Glutamatergic neuron (in vitro differentiated cells): ENCODE measurements at places on chromosomes 3 and 15. TPM values are rescaled to one million over a fixed set of nuclear protein-coding genes. Genes with fewer than 3 reads are reported as not detected.

Gene RIOX2
- total RNA-seq: 12.3 TPM

Gene GOLGA8G
- total RNA-seq: not detected

Gene NPAP1
- total RNA-seq: 0.07 TPM

GRCh38 chr3:50251220-50251619 lies 15.2 kb downstream of the GNAI2 start:
- DNase-seq: no peak
- H3K4me1 ChIP-seq: peaks cover 21% of the 10 kb centered on the region
- H3K36me3 ChIP-seq: no peaks in the 10 kb centered on the region
- H3K27me3 ChIP-seq: peaks cover 6% of the 10 kb centered on the region
- no peak overlapping the region for H3K27ac ChIP-seq

DNA sequence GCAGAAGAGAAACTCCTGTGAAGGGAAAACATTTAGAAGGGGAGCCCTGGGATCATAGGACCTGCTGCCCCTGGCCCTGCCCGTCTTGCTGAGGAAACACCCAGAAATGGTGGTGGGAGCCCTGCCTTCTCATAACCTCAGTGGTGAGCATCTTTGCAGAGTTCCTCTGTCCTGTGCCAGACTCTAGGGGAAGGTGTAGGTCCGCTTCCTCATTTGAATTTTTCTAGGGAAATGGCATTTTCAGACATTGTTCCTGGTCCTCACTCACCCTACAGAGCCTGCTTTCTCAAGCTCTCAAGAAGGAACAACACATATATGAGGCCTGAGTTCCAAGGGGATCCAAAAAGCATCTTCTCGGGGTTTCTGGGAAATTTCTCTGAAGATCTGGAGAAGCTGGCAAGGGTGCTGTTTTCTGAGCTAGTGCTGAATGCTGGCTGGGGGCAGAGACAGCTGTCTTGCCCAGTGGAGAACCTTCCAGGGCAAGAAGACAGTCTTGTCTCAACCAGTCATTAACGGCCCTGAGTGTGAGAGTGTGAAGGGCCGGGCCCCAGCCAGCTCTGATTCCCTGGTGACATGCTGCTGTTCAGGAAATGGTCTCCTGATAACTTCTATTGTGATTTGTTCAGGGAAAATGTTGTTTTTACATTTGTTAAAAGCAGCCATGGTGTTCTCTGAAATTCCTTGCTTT lies 283.1 kb upstream of the LRRFIP2 start:
- H3K36me3 ChIP-seq: no peaks in the 10 kb centered on the region
- no peak overlapping the region for H3K27ac ChIP-seq
- DNase-seq: no peak
- H3K4me3 ChIP-seq: no peak overlapping the region
- peaks cover 3% of the 10 kb centered on the region for H3K27me3 ChIP-seq

DNA sequence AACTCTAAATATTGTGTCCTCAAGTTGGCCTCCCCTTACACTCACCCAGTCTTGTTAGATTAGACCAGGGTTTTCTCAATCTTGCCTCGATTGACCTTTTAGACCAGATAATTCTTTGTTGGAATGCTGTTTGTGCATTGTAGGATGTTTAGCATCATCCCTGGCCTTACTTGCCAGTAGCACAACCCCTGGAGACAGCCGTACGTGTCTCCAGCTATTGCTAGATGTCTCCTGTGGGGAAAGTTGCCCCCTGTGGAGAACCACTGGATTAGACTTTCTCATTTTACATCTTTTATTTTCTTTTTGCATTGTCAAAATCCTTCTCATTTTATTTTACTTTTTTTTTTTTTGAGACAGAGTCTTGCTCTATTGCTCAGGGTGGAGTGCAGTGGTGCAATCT lies 2.2 kb downstream of the WDR6 start:
- peak overlapping the region; percentile 31 for H3K4me3 ChIP-seq
- peaks cover 7% of the 10 kb centered on the region for H3K4me1 ChIP-seq
- H3K36me3 ChIP-seq: no peaks in the 10 kb centered on the region

DNA sequence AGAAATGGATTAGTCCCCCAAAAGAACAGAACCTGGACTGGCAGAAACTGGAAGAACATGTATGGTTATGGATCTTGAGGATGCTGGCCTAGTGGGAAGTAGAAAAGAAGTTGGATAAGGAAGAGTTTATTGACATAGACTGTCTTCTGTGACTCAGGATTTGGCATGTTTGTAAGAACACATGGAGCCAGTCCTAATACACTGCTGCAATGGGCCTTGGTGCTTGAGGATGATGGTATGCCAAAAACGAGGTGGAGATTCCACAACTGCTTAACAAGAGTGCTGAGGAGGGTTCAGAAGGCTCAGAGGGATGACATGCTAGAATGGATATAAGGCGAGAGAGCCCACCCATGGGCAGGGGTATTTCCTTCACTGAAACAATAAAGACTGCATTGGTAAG lies 22.4 kb downstream of the LZTFL1 start:
- H3K27me3 ChIP-seq: no peaks in the 10 kb centered on the region
- no peak overlapping the region for H3K27ac ChIP-seq
- H3K4me1 ChIP-seq: no peaks in the 10 kb centered on the region
- DNase-seq: no peak

DNA sequence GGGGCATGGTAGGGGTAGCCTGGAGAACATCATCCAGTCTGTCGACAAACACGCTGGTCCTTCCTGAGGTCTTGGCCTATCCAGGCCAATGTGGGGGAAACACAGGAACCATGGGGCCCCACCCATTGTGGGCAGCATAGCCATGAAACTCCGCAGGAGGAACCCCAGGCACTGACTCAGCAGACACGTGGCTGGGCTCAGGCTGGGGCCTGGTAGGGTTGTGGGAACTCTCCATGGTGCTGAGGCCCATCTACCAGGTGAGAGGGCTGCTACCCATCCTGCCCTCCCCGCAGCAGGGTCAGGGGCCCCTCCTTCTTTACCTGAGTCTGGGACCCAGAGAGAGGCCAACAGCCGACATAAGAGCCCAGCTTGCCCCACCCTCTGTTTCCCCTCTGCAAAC lies 22.6 kb upstream of the CACNA2D2 start:
- no peak overlapping the region for H3K4me3 ChIP-seq
- H3K36me3 ChIP-seq: no peaks in the 10 kb centered on the region
- H3K27ac ChIP-seq: no peak overlapping the region
- H3K4me1 ChIP-seq: peaks cover 28% of the 10 kb centered on the region
- DNase-seq: no peak

GRCh38 chr3:129927072-129927471 lies 33.6 kb upstream of the TMCC1 start:
- H3K36me3 ChIP-seq: peaks cover 14% of the 10 kb centered on the region
- no peak for DNase-seq
- H3K4me1 ChIP-seq: no peaks in the 10 kb centered on the region
- peaks cover 2% of the 10 kb centered on the region for H3K27me3 ChIP-seq
- H3K4me3 ChIP-seq: no peak overlapping the region

- peaks cover 1% of the 10 kb centered on the region for H3K27me3 ChIP-seq
- H3K36me3 ChIP-seq: no peaks in the 10 kb centered on the region
- no peak overlapping the region for H3K4me3 ChIP-seq
Measured at GRCh38 chr3:39468108-39468436, 592 bp downstream of the MOBP start.

GRCh38 chr3:105762749-105763658 lies 105.8 kb downstream of the CBLB start:
- DNase-seq: no peak
- H3K36me3 ChIP-seq: peaks cover 33% of the 10 kb centered on the region
- no peak overlapping the region for H3K4me3 ChIP-seq
- H3K4me1 ChIP-seq: peaks cover 4% of the 10 kb centered on the region

- H3K27ac ChIP-seq: peak overlapping the region; percentile 84
- peaks cover 9% of the 10 kb centered on the region for H3K4me1 ChIP-seq
- DNase-seq: peak; percentile 53
Measured at GRCh38 chr15:29131840-29132420, 137.7 kb downstream of the NSMCE3 start.

GRCh38 chr3:171206283-171206682 lies 179.8 kb upstream of the SLC2A2 start:
- H3K27ac ChIP-seq: no peak overlapping the region
- no peaks in the 10 kb centered on the region for H3K27me3 ChIP-seq
- no peaks in the 10 kb centered on the region for H3K36me3 ChIP-seq
- no peak overlapping the region for H3K4me3 ChIP-seq
- no peaks in the 10 kb centered on the region for H3K4me1 ChIP-seq

DNA sequence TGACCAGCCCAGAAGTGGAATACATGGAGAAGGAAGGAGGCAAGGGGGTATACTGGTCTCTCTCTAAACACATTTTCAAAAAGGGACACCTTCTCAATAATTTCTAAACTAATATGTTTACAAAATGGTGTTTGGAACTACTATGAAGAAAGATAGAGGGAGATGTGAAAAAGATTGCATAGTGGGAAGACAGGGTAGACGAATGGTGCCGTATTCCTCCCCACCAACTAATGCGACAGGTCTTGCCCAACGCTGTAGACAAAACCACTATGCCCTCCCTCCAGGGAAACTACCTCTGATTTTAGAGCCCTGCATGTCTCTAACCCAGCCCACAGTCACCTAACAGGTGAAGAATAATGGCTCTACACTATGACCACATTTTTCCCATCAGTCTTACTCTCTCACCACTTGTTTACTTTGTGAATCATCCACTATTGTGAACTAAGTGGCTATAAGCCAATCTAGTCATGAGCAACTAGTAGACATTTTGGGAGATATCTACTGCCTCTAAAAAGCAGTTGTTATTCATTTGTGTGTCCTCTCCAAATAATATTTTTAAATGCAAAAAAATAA lies 108.2 kb upstream of the UBE2E2 start:
- no peaks in the 10 kb centered on the region for H3K36me3 ChIP-seq
- H3K27me3 ChIP-seq: no peaks in the 10 kb centered on the region
- no peak for DNase-seq
- no peak overlapping the region for H3K27ac ChIP-seq

DNA sequence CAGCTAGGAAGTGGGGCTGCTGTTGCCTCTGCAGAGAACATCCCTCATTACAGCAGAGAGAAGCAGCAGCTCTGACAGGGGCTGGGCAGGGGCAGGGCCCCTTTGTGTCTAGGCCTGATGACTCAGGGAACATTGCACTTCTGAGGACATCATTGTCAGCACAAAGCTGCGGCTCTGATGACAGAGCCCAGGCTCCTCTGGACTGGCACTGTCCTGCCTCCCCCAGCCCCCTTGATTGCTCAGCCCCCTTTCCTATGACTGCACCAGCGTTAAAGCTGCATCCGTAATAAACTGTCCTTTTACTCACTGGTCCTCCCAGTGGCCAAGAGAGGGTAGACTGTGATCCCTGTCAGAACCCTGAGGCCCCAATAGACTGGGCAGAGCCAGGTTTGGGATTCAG lies 18.3 kb downstream of the TRH start:
- no peaks in the 10 kb centered on the region for H3K36me3 ChIP-seq
- peak; percentile 36 for DNase-seq
- H3K27me3 ChIP-seq: peaks cover 5% of the 10 kb centered on the region
- H3K27ac ChIP-seq: no peak overlapping the region
- peaks cover 3% of the 10 kb centered on the region for H3K4me1 ChIP-seq

DNA sequence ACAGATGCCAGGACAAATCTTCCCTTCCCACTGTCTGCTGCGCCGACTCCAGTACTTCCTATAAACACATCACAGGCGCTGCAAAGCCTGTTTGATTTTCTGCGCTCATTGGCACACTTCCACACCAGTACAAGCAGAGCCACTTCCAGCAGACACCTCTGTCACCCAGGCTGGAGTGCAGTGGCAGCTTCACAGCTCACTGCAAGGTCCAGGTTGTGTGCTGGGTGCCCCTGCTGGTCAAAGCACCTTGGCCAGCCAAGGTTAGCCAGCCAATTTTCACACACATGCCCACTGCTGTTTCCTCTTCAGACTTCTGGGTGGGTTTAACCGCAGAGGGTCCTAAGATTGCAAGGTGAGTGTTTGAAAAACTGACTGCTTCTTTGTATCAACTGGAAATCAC lies 4.9 kb downstream of the CHDH start:
- no peak overlapping the region for H3K4me3 ChIP-seq
- H3K4me1 ChIP-seq: peaks cover 22% of the 10 kb centered on the region
- peaks cover 13% of the 10 kb centered on the region for H3K27me3 ChIP-seq
- DNase-seq: no peak

GRCh38 chr3:177610686-177611633 lies 413.7 kb upstream of the TBL1XR1 start:
- H3K36me3 ChIP-seq: no peaks in the 10 kb centered on the region
- DNase-seq: no peak

DNA sequence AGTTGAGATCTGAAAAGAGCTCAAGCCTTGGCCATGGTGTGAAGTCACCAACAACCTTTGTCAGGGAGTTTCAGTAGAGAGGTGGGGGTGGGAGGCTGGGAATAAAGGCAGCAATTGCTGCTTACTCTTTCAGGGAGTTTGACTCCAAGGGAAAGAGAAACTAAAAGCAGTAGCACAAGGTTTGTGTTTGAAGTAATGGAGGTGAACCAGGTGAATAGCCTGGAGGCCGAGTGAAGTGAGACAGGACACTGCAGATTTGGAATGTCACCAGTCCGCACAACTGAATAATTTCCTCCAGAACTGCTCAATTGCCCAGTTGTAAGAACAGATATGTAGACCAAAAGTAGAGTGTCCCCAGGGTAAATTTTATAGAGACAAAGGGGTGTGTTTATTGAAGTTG lies 44.1 kb downstream of the CD86 start:
- no peaks in the 10 kb centered on the region for H3K4me1 ChIP-seq
- no peak overlapping the region for H3K4me3 ChIP-seq
- H3K27me3 ChIP-seq: no peaks in the 10 kb centered on the region
- H3K27ac ChIP-seq: no peak overlapping the region

DNA sequence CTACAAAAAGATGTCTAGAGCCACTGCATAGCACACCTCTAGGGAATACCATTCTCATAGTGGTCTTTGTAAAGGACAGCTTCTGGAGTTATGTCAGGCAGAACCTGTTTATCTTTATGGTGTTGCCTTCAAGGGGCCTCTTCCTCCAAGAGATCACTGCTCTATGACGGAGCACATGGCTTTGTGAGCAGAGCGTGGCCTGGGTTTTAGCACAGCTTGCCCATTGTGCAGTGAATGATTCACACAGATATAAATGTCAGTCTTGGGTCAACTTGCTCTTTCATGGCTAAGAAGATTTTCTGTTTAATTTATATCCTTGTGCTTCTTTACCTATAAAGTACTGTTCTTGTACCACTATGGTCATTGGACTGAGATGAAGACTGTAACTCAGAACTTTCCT lies 41.5 kb upstream of the RBMS3 start:
- no peaks in the 10 kb centered on the region for H3K27me3 ChIP-seq
- peaks cover 10% of the 10 kb centered on the region for H3K4me1 ChIP-seq
- no peak overlapping the region for H3K4me3 ChIP-seq
- DNase-seq: no peak

GRCh38 chr3:181709537-181710279 lies 2.0 kb upstream of the SOX2 start:
- no peaks in the 10 kb centered on the region for H3K36me3 ChIP-seq
- peak; percentile 87 for DNase-seq
- peak overlapping the region; percentile 60 for H3K4me3 ChIP-seq
- H3K4me1 ChIP-seq: peaks cover 8% of the 10 kb centered on the region
- no peak overlapping the region for H3K27ac ChIP-seq

DNA sequence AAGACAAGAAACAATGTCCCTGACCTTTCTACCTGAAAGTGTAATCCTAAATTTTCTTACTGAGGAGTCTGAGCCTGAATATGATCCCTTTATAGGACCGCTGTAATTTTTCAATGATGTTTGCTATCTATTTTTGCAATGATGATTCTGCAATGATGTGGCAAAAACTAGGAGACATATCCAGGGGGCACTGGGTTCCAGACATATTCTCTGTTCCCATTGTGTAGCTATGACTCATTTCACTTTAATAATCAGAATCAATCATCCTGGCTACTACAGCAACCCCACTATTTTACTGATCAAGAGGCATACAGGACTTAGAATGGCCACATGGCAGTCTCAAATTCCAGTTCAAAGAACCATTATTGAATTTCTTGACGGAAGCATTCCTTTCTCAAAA lies 85.9 kb downstream of the AQR start:
- no peak overlapping the region for H3K27ac ChIP-seq
- no peaks in the 10 kb centered on the region for H3K27me3 ChIP-seq
- H3K4me1 ChIP-seq: no peaks in the 10 kb centered on the region
- no peak for DNase-seq
